NCI-H187 treated with DMSO at 0.1 percent for 48 hours (cell line): ENCODE measurements at places on chromosomes 7 and 10.
A peak's percentile ranks its signal among the peaks of the same experiment; 100 is the strongest.

GRCh38 chr10:44958196-44958897 is 1.3 kb upstream of the RASSF4 start:
- DNase-seq = no peak

- DNase-seq = no peak
Observed at GRCh38 chr10:23314835-23315239, 29.8 kb downstream of the C10orf67 start.

DNA sequence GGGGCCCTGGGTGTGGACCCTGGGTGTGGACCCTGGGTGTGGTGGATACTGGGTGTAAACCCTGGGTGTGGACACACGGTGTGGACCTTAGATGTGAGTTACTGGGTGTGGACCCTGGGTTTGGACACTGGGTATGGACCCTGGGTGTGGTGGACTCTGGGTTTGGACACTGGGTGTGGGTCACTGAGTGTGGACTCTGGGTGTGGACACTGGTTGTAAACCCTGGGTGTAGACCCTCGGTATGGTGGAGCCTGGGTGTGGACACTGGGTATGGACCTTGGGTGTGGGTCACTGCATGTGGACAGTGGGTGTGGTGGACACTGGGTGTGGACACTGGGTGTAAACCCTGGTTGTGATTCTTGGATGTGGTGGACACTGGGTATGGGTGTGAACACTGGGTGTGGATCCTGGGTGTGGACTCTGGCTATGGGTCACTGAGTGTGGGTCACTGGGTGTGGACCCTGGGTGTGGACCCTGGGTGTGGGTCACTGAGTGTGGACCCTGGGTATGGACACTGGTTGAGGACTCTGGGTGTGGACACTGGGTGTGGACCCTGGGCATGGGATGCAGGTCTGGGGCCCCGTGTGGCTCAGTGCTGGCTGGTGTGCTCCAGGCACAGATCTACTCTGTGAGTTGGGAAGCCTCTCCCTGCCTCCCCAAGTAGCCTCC is 356.2 kb downstream of the GLRX3 start:
- no peak for DNase-seq

- DNase-seq = no peak
Observed at GRCh38 chr7:56639173-56639746, 493.0 kb downstream of the ZNF479 start.

GRCh38 chr7:70571403-70571934 is 560.5 kb upstream of the GALNT17 start:
- no peak for DNase-seq

DNA sequence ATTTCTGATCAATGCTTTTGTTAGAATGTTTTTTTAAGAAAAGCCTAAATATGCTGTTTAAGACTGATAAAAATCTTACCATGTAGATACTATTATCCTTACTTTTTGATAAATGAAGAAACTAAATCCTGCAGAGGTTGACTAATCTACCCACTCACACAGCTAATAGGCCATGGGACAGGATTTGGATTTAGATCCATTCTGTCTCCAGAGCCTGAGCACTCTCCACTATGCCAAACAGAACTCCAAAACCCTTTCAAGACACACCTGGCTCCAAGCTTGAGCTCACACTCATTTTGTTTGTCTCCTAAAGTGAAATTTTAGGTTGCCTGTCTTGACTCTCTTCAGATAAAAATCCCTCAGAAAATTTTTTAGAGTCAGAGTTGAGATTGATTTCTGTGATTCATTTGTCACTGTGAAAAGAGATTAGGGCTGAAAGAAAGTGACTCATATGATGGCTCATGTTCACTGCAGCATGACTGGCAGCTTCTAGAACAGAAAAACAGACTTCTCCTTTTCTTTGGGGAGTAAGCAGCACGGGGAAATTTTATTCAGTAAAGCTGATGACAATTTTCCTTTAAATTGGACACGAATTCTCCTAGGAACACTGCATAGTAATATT is 132.3 kb upstream of the POT1 start:
- DNase-seq = no peak

DNA sequence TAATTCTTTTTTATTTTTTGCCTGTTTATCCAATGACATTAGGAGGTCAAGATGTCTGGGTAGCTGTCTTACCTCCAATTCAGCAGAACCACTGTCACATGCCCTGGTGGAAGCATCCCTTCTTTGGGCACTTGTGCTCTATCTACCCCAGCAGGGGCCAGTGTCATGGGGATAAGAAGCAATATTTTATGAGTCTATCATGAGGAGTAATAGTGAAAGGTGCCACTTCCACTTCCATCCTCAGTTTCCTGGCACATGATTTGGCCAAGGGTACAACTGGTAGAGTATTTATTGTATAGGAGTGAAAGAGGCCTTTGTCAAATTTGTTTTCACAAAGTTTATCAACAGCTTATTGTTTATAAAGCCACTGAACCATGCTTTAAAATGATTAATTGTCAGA is 112.5 kb downstream of the CCDC71L start:
- DNase-seq = no peak

GRCh38 chr7:3399858-3400257 is 98.8 kb downstream of the SDK1 start:
- DNase-seq = no peak

DNA sequence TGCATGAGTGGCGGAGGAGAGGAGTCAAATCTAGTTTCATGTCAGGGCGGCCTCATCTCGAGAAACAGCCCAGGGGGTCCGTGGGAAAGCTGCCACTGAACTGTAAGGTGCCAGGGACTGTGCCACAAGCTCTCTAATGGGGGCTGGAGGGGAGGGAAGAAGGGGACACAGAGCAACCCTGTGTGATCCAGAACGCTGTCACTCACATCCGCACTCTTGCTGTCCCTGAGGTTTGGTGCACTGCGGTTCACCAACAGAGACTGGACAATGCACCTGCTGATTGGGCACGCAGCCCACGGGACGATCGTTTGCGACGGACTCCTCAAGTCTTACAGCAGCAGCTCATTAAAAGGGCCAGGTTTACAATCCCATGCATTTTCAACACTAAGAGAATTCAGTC is 47.7 kb downstream of the AMZ1 start:
- DNase-seq = no peak

DNA sequence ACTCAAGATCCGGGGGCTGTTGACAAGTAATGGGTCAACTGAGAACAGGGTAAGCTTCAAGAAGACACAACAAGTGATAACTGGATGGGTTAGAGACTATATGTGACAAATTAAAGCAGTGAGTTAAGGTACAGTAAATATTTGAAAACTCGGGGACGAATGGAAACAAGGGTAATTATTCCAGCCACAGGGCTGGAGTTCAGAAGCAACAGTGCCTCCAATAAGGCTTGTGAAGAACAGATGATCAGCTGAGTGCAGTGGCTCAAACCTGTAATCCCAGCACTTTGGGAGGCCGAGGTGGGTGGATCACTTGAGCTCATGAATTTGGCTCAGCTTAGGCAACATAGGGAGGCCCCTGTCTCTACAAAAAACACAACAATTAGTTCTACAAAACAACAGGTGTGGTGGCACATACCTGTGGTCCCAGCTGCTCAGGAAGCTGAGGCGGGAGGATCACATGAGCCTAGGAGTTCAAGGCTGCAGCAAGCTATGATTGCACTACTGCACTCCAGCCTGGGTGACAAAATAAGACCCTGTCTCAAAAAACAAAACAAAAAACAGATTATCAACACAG is 20.5 kb upstream of the DLD start:
- DNase-seq = no peak

GRCh38 chr7:127683776-127684681 is 32.0 kb downstream of the SND1 start:
- no peak for DNase-seq

DNA sequence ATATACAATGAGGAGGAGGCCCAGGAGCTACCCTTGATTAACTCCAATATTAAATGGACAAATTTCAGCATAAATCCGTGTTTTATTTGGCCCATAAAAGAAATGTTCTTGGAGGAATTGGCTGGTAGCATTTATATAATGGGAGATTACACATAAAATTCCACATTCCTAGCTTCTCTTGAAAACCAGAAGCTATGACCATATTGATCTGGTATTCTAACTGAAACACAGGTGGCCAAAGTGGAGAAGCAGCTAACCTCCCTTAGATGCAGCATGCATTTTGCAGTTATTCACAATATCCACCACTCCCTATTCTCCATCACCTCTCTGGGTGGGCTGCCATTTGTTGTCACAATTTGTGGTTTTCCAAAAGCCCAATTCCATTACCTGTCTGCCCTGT is 148.8 kb upstream of the CACNA2D1 start:
- DNase-seq = no peak

- no peak for DNase-seq
Observed at GRCh38 chr10:60955316-60955715, 11.3 kb upstream of the RHOBTB1 start.

- no peak for DNase-seq
Observed at GRCh38 chr7:112422842-112423496, 27.3 kb upstream of the IFRD1 start.

- DNase-seq = no peak
Observed at GRCh38 chr10:282294-283139, 147.3 kb downstream of the ZMYND11 start.

- no peak for DNase-seq
Observed at GRCh38 chr7:120862987-120863590, 5.1 kb upstream of the TSPAN12 start.

- no peak for DNase-seq
Observed at GRCh38 chr10:17599089-17599488, 18.1 kb downstream of the HACD1 start.

- DNase-seq = no peak
Observed at GRCh38 chr7:424301-424935, 95.2 kb downstream of the PDGFA start.

DNA sequence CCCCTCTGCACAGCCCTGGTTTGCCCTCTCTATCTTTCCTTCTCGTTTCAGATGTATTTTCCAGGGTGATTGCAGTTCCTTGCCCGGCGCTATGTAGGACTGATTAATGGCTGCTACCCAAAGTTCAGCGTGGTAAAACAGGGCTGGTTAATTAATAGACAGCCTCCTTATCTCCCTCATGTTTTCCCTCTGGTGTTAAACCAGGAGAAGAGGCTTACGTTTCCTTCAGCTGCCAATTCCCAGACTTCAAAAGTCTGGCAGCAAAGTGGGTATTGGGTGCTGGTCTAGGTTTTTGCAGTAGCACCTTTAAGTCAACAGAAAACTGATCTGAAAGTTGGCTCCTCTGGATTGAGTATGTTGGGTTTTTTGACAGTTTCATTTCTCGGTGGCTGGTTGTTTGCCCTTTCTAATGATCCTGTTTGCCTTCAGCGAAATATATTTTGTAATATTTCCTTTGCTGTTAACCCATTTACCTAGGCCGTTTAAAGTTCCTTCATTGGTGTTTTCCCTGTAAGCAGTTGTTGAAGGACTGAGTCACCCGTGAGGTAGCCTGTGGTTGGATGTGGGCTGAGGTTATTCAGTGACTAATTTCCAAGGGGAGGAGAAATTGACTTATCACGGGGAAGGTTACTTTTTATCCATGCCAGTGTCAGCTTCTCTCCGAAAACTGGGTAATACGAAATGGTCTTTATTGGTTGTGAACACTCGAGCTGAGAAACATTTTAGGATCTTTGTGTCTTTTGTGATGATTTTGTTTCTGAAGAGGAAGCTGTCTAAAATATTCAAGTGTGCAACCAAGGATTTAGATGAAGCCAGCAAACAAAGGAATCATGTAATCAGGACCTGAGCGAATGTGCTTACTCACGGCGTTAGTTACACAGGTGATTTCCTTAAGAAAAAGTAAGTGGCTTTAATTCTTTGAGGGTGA is 257.2 kb downstream of the KIAA1217 start:
- DNase-seq = no peak

GRCh38 chr7:19369806-19370205 is 224.6 kb upstream of the FERD3L start:
- peak; percentile 6 for DNase-seq

DNA sequence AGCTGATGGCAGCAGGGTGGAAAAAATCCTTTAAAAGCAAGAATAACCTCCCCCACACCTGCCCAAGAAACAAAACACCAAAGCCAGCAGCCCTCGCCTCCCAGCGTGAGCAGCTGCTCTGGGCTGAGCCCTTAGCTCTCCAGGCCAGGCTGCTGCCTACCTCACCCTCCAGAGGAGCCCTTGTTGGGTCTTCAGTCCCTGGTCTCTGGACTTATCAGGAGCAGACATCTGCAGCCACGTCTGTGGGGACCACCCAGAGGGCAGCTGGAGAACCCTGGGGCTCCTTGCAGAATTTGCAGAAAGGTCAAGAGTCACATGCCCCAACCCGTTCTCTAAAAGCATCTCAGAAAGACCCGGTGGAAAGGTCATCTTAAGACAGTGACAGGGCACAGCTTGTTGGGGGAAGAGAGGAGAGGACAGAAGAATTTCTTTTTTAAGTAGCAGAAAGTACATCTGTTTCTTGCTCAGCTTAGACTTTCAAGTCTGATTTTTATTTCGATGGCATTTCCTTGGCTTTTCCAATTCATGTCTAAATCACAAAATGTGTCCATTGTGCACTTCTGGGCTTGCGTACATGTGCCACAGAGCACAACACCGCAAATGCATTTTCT is 425.7 kb upstream of the NFE2L3 start:
- peak; percentile 46 for DNase-seq

DNA sequence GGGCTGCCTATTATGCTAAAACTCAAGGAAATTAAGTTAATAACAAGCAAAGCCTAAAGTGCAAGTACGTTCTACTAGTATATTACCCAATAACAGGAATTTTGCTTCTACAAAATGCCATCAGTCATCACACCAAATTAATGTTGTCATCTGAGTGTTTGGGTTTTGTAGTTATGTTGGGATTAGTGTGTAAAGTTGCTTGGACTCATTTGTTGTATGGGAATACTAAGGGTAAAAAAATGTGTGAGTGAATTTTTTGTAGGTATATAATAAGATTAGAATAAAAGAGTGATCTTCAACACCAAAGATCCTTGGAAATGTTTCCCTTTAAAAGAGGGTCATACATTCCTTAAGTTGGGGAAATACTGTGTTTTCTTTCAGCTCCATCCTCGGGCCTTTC is 38.6 kb downstream of the NRP1 start:
- no peak for DNase-seq

DNA sequence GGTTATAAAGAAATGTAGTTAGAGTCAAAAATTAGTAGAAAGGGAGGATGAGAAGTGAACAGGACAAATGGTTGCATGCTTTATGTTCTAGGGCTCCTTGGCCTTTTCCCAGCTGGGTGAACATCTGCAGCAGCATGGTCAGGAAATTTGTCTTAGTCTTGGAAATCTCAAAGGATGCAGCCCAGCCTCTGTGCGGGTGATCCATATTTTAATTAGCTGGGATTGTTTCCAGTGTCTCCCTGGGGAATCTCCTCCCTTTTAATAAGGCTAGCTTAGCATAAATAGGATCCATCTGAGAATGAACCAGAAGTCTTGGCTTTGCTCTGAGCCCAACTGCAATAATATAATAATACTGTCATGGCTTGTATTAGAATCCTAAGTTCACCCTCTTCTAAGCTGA is 198.3 kb downstream of the PRKG1 start:
- no peak for DNase-seq
